Activated CD8-positive, alpha-beta memory T cell treated with anti-CD3 and anti-CD28 coated beads for 24 hours (primary cell): ENCODE measurements at places on chromosomes 11 and 22.

- no peak for DNase-seq
These were observed 20.6 kb downstream of the FLRT1 start for GRCh38 chr11:64056213-64056785.

- no peak for DNase-seq
These were observed 14.8 kb upstream of the IL2RB start for GRCh38 chr22:37164505-37164887.

DNA sequence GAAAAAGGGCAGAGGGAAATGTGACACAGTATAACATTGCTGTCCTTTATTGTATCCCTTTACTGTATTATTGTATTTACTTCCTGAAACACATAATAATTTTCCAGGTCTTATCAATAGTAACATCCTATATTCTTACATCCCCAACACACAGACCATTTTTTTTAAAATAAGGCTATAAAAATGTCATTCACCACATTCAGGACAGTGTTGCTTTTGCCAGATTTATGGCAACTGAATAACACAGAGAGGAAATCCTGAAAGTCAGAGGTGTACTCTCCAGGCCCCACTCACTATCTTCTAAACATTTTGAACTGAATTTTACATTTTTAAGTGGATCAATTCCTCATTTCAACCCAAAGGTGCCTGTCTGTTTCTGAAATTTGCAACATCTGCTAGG lies 104.8 kb upstream of the MTMR2 start:
- no peak for DNase-seq

GRCh38 chr22:49710746-49711145 lies 116.9 kb downstream of the BRD1 start:
- DNase-seq = no peak

GRCh38 chr11:130001461-130002351 lies 929 bp downstream of the PRDM10 start:
- no peak for DNase-seq

DNA sequence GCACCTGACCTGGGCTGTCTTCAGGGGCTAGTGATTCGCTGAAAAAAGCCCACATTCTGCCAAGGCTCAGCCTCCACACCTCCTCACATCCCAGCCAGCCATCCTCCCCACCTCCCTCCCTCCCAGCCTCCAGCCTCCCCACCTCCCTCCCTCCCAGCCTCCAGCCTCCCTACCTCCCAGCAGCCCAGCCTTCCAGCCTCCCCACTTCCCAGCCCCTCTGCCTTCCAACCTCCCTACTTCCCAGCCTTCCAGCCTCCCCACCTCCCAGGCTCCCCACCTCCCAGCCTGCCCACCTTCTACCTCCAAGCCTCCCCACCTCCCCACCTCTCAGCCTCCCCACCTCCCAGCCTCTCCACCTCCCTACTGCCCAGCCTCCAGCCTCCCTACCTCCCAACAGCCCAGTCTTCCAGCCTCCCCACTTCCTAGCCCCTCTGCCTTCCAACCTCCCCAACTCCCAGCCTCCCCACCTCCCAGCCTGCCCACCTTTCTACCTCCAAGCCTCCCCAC lies 33.7 kb upstream of the TH start:
- DNase-seq = peak; percentile 21

GRCh38 chr11:104876861-104877431 lies 21.3 kb downstream of the CASP12 start:
- DNase-seq = no peak

DNA sequence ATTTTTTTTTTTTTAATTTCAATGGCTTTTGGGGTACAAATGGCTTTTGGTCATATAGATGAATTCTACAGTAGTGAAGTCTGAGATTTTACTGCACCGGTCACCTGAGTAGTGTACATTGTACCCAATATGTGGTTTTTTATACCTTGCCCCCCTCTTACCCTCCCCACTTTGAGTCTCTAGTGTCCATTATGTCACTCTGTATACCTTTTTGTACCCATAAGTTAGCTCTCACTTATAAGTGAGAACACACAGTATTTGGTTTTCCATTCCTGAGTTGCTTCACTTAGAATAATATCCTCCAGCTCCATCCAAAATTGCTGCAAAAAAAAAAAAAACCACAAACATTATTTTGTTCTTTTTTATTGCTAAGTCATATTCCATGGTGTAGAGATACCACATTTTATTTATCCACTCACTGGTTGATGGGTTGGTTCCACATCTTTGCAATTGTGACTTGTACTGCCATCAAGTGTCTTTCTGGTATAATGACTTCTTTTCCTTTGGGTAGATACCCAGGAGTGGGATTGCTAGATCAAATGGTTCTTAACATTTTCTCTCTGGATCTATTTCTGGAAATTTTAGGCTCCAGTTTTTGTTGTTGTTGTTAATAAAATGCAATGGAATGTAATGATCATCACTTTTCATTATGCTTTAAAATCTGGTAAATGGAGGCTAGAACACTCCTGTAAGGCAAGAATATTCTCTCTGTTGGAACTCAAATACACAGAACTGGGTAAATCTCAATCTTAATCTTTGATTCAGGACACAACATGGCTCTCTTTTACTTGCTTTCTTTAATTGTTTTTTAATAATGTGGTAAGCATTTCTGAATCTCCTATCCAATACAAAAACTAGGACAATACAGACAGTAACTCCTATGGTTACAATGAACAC lies 10.3 kb downstream of the NEAT1 start:
- DNase-seq = no peak

DNA sequence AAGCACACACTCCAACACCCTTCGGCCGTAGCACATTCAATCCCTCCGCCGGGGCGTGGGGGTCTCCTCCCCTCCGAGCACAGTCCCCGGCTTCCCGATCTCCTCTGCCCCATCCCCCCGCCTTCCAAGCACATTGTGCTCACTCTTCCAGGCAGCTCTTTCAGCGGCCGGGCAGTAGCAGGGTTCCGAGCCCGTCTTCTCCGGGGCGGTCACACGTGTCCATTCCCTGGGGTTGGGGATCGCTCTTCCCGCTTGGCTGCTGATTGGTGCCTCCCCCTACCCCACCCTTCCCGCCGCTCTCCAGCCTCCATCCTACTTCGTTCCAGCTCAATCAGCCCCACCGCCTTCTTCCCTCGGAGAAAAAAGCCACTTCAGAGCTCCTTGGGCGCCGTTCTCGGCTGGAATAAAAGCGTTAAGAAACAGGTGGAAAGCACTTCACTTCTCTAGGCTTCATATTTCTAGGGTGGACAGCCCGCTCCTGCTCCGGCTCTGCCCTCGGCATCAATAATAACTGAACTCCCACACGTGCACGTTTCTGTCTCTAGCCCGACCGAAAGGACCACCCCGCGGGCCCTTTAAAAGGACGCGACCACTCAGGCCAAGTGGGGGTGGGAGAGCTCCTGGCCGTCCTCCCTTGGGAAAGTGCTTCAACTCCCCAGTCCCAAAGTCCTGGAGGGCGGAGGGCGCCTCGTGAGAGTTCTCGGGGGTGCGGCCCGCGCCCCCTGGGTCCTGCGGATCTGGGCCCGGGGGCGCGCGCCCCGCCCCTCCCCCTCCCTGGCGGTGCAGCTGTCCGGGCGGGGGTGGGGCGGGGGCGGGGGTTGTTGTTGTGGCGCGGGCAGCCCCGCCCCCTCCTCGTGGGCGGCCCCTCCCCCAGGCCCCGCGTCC lies 464 bp upstream of the CECR2 start:
- DNase-seq = peak; percentile 59

- no peak for DNase-seq
These were observed 17.9 kb downstream of the SEC14L3 start for GRCh38 chr22:30453731-30454510.

DNA sequence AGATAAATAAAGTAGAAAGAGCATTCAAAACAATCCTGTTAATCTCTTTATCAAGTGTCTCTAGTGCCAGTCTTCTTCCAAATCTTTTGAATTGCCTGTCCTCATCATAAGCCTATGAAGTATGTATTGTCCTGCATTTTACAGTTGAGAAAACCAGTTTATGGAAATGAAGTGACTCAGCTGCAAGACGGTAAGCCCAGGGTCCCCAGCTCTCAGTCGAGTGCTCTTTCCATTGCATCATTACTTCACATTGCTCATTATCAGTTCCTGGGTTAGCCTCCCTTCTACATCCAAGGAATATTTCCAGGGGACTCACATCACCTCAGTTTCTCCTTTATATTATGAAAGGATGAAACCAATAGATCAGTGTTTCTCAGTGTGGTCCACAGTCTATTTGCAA lies 9.1 kb upstream of the P4HA3 start:
- DNase-seq = no peak

DNA sequence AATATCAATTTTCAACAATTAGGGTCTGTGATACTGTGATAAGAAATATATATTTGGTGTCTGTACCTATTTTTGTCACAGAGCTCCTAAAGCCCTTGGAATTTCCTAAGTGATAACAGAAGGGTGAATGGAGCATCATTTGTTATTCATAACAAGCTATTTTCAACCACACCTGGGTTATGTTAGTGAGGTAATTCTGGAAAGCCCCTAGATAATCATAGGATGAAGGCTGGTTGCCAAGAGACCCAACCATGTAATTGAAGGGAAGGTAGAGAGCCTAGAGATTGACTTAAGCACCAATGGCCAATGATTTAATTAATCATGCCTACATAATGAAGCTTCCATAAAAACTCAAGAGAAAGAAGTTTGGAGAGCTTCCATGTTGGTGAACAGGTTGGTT lies 109.4 kb downstream of the KIF18A start:
- no peak for DNase-seq

- no peak for DNase-seq
These were observed 6.1 kb upstream of the STIM1 start for GRCh38 chr11:3849297-3849874.

GRCh38 chr11:96607864-96608558 lies 218.2 kb downstream of the JRKL start:
- no peak for DNase-seq

DNA sequence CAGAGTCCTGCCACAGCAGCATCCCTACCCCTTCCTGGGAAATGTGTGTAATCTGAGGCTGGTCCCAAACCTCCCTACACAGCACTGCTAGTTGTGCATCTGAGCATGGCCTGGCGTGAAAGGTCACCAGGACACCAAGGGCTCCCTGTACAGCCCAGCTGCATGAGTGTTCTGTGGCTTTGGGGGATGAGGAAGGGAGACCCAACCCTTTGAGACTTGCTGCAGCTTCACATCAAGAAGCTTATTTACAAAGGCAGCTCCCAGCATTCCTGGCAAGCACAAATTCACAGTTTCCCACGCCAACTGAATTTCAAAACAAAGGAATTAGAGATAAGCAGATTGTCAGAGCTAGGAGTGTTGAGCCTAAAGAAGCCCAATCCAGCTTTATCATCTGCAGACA lies 32.2 kb downstream of the CSNK2A3 start:
- DNase-seq = no peak

GRCh38 chr11:84193706-84194105 lies 907.5 kb upstream of the CCDC90B start:
- no peak for DNase-seq

GRCh38 chr11:124891373-124891861 lies 6.2 kb downstream of the ROBO4 start:
- DNase-seq = no peak

GRCh38 chr11:113174882-113175281 lies 139.5 kb upstream of the TTC12 start:
- DNase-seq = no peak

GRCh38 chr22:31561238-31561887 lies 65.0 kb downstream of the SFI1 start:
- DNase-seq = peak; percentile 75

- DNase-seq = no peak
These were observed 2.4 kb upstream of the GDPD5 start for GRCh38 chr11:75527938-75528735.

- no peak for DNase-seq
These were observed 45.6 kb downstream of the OR4D9 start for GRCh38 chr11:59556917-59557348.

GRCh38 chr11:130003717-130004001 lies 1.0 kb upstream of the PRDM10 start:
- no peak for DNase-seq

DNA sequence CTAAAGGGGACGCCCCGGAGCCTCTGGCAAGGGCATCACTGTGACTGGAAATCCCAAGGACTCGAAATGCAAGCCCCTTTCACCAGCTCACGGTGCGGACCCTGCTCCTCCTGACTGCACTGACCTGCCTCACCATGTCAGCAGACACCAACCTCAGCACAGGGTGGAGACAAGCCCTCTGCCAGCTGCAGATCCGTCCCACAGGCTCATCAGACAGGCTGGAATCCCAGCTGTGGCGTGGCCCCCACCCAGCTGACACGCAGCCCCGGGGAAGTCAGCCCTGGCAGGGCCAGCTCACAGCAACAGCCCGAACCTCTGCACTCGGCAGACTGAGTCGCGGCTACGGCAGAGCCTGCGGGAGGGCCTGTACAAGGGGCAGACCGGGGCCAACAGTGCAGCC lies 36.8 kb downstream of the BRD1 start:
- no peak for DNase-seq

- no peak for DNase-seq
These were observed 35.7 kb downstream of the LRRC32 start for GRCh38 chr11:76634886-76635285.

GRCh38 chr11:66782726-66783125 lies 53.7 kb upstream of the SPTBN2 start:
- DNase-seq = no peak

DNA sequence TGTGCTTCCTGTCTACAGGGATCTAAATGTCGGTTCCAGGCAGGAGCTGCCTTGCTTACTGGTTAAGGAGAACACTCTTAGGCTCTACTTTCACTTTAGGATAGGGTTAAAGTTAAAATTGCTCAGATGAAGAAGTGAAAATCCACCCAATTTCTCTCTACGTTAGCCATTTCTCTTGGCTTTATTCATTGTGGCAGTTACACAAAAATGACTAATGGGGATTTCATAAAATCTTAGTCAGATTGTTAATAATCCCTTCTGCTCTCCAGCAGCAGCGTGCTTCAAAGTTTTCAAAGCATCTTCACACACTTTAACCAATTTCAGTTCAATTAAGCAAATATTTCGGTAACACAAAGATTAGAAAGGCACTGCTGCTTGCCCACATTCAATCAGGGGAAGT lies 58.4 kb upstream of the RCN1 start:
- no peak for DNase-seq

DNA sequence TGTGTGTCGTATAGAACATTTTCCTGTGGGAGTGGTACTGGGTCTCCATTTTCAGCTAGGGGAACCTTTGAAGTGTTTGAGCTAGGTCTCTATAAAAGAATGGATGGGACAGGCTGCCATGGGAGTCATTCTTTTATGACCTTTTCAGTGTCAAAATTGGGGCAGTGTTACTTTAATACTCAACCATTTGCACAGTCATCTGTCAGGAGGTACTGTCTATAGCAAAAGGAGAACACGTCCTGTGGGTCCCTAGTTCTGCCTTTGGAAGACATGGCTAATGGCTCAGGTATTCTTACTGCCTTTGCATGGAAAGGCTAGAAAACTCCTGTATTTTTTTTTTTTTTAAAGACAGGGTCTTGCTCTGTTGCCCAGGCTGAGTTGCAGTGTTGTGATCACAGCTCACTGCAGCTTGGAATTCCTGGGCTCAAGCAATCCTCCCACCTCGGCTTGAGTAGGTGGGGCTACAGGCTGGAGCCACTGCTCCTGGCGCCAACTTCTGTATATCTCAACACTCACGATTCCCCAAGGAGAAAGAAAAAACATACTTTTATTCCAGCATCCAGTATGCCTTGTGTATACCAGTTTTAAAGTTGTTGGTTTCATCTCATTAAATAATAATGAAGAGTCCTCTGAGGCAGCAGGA lies 2.1 kb upstream of the ATF4 start:
- no peak for DNase-seq

- DNase-seq = no peak
These were observed 16.1 kb downstream of the YDJC start for GRCh38 chr22:21613553-21614233.
